ENCODE measurements at places on chromosomes 12 and 14. TPM values are rescaled to one million over a fixed set of nuclear protein-coding genes. Genes with fewer than 3 reads are reported as not detected.

Gene AJUBA
- total RNA-seq, result 27.5 TPM

Gene CNOT2
- total RNA-seq, result 104 TPM

Gene ZC2HC1C
- total RNA-seq, result 2.7 TPM

Gene DBX2
- total RNA-seq, result not detected

Gene SLC6A13
- not detected for total RNA-seq

Gene OTOGL
- total RNA-seq, result 0.31 TPM

Gene MAX
- 21.6 TPM for total RNA-seq

Gene TBX3
- total RNA-seq, result 0.30 TPM

Gene ART4
- total RNA-seq, result not detected
